Muscle of back (tissue), 13 donors: ENCODE measurements at places on chromosomes 11 and 22.
A peak's percentile ranks its signal among the peaks of the same experiment; 100 is the strongest.

DNA sequence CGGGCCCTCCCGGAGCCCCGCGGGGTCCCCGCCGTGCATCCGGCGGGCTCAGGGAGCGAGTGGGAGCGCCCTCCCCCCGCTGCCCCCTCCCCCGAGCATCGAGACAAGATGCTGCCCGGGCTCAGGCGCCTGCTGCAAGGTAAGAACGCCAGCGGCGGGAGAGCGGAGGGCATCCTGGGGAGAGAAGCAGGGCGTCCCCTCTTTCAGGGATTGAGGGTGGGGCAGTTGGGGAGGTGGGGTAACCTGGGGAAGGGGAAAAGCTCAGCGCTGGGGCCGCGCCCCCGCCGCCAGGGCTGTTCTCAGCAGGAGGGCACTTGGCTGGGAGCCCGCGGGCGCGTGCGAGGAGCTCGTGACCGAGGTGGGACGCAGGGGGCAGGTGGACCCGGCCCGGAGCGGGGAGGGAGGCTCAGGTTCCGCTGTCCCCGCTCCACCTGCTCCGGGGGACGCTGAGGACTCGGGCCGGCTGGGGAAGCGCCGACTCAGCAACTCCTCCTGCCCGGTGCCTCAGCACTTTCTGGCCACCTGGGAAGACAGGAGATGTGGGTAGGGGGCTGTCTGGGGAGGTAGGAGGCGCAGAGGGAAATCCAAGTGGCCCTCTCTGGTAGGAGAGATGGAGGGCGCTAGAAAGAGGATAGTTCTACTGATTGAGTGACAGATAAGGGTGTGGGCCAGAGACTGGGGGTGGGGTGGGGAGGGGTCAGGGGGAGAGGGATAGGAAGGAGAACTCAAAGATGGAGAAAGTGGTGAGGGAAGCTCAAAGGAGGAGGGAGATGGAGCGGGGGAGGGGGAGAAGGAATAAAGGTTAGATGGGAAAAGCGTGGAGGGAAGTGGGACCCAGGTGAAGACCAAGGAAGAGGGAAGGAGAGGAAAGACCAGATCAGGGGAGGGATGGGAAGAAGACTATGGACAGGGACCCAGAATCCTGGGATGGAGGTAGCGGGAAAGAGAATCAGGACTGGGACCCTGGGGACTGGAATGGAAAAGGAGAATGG, 726 bp downstream of the RTN4RL2 start:
- DNase-seq: no peak

GRCh38 chr11:16809886-16810668, 71.6 kb downstream of the C11orf58 start:
- peak; percentile 49 for DNase-seq

GRCh38 chr11:28318871-28319270, 210.7 kb downstream of the METTL15 start:
- DNase-seq: peak; percentile 22

DNA sequence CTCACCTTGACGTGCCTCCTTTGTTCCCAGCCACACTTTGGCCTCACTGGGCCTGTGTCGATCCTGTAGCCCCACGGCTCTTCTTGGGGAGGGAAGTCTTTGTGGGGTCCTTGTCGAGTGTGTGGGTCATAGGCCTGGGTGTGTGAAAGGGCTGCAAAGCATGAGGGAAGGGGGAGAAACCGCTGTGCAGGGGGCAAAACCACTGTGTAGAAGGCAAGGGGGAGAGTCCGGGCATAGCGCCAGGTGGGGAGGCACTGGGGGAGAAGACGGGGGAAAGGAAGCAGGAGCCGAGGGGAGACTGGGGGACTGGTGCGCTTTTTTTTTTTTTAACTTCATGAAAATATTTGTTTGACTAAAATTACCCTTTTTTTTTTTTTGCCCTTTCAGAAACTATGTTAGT, 65.1 kb upstream of the RASD2 start:
- no peak for DNase-seq

- no peak for DNase-seq
These were observed 111.7 kb downstream of the ADAMTS15 start for GRCh38 chr11:130560000-130560780.

DNA sequence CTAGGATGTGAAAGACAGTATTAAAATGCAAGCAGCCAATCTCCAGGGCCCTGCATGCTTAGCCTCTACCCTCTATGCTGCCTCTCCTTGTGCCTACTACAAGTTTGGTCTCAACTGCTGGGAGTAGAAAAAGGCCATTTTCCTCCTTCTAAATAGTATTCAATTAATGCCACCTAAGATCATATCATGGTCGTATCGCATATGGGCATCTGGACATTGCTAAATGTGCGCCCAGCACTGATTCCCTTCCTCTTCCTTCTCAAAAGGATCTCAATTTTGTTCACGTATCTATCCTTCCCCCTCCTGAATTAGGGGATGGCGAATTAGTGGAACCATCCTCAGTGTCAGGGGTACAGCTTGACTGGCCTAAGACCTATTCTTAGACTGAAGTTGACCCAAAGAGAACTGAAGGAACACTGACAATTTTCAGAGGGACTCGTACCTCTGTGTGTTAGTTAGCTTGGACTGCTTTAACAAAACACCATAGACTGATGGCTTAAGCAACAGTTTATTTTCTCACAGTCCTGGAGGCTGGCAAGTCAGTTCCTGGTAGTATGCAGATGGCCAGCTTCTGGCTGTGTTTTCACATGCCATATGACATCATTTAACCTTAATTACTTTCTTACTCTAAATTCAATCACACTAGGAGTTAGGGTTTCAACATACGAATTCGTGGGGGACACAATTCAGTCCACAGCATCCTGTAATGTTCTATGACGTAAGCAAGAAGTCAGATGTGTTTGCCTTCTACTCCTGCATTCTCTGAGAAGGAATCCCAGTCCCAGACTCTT, 8.5 kb upstream of the NUP50 start:
- no peak for DNase-seq

DNA sequence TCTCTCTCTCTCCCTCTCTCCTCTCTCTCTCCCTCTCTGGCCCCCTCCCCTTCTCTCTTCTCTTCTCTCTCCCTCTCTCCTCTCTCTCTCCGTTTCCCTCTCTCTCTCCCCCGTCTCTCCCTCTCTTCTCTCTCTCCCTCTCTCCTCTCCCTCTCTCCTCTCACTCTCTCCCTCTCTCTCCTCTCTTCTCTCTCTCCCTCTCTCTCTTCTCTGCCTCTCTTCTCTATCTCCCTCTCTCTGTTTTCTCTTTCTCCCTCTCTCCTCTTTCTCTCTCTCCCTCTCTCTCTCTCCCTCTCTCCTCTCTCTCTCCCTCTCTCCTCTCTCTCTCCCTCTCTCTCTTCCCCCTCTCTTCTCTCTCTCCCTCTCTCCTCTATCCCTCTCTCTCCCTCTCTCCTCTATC, 98.3 kb upstream of the FGF3 start:
- DNase-seq: no peak

GRCh38 chr11:128437136-128437535, 150.2 kb downstream of the ETS1 start:
- DNase-seq: peak; percentile 40

DNA sequence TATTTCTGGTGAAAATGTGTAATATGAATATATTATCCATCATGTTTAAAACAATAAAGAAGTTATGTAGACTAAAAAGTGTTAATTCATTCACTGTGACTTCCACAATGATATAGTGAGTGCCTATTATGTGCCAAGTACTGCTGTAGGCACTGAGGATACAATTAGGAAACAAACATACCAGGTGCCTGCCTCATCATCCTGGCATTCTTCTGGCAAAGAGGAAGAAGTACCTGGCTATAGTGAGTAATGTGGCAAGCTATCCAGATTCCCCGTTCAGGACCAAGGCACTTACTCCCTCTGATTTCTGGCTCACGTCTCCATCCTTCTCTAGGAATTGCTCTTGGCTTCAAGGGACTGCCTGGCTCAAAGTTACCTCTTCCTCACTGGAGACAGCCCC, 77.5 kb upstream of the CLMP start:
- no peak for DNase-seq

- DNase-seq: no peak
These were observed 21.1 kb downstream of the TSPAN18 start for GRCh38 chr11:44747836-44748235.

DNA sequence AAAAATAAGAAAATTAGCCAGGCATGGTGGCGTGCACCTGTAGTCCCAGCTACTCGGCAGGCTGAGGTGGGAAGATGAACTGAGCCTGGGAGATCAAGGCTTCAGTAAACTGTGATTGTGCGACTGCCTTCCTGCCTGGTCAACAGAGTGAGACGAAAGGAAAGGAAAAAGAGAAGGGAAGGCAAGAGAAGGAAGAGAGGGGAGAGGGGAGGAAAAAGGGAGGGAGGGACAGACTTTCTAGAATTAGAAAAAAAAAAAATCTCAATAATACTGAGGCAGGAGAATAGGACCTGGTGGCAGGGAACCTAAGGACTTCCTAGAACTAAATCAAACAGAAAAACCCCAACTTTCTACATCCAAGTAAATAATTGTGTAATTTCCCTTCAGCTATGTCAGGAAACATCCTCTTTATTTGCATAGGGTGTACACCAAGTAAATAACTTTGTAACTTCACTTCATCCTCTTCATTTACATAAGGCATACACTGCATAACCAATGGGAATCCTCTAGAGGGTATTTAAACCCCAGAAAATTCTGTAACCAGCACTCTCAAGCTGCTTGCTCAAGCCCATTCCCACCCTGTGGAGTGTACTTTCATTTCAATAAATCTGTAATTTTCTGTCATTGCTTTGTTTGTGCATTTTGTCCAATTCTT, 8.7 kb downstream of the SBF2 start:
- DNase-seq: no peak

DNA sequence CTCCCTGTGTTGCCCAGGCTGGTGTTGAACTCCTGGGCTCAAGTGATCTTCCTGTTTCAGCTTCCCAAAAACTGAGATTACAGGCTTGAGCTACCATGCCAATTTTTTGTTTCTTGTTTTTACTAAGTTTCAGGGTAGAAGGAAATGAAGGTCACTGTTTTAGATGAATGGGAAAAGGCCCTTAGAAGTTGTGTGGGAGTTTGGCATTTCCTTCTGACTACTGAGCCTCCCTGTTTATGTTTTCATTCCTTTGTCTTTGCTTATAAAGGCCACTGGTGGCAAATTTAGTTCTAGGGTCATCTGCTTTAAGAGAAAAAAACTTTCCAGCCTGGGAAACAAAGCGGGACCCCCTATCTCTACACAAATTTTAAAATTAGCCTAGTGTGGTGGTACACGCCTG, 22.1 kb downstream of the SRPRA start:
- DNase-seq: no peak

DNA sequence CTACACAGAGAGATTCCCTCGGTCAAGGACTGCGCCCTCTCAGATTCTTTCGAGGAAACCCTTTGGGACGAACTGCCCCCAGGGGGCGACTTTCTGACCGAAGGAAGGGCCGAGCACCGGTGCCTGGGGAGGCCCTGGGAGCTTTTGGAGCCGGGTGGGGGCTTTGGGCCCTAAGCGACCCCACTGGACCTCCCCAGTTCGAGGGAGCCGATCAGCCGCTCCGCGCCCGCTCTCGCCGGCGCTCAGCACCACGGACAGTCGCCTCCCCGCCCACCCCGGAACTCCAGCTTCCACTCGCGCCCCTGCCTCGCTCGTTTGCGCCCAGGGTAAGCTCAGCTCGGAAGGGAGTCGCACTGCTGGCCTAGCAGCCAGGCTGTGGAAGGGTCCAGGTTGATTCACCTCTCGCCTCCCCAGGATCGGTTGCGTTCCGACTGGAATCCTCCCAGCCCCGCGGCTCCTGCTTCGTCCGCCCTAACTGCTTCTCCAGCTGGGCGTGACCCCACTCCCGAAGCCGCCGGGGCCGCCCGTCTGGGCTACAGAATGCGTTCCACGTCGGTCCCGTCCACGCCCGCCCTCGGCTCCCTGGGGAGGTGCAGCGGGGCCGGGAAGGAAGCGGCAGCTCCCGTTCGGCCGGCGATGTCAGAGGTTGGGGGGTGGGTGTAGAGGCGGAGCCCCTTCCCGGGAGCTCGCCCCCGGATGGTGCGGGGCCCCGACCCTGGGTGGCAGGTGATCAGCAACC, 428 bp downstream of the SCN3B start:
- DNase-seq: no peak

- DNase-seq: no peak
These were observed 25.1 kb downstream of the SBF2 start for GRCh38 chr11:10268746-10269488.

DNA sequence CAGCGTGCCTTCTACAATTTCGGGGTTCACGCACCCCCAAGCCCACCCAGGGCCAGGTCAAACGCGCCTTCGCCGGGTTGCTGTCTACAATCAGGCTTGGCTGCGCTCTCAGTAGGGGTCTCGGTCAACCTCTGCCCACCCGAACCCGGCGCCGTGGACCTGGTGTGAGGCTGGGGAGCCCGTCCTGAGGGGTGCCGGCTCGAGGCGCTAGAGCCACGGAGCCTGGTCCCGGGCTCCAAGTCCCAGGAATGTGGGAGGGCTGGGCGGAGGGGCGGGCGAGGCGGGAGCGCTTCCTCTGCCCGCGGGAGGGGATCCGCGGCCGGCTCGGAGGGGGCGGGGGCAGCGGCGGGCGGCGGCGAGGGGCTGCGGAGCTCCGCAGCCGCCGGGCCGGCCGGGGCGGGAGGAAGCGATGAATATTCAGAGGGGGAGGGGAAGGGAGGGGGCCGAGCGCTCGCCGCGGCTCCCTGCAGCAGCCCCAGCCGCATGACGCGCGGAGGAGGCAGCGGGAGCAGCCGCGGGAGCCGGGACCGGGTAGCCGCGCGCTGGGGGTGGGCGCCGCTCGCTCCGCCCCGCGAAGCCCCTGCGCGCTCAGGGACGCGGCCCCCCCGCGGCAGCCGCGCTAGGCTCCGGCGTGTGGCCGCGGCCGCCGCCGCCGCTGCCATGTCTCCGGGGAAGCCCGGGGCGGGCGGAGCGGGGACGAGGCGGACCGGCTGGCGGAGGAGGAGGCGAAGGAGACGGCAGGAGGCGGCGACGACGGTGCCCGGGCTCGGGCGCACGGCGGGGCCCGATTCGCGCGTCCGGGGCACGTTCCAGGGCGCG, at the start of gene PTPRJ:
Gene PTPRJ, plus strand, starts transcription at position 472 of the 819 bp plus-strand sequence. CDS start 354 bp downstream, outside the sequence.
- peak; percentile 63 for DNase-seq

DNA sequence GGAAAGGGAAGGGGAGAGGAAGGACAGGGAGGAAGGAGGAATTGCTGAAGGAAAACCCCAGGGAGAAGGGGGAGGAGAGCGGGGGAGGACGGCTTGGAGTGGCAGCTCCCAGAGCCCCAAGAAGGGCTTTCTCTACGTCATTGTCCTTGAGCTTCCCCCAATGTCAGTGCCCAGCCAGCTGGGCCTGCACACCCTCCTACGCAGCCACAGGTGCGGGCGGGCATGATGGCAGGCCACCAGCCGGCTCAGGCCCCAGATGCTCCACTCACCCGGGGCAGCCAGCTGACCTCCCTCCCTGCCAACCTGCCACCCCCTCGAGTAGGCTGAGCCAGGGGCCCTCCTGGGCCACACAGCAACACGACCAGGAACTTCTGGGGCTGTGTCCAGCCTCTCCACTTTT, 11.2 kb downstream of the SYT7 start:
- no peak for DNase-seq

GRCh38 chr11:118090545-118091162, 3.9 kb upstream of the SMIM35 start:
- DNase-seq: no peak

DNA sequence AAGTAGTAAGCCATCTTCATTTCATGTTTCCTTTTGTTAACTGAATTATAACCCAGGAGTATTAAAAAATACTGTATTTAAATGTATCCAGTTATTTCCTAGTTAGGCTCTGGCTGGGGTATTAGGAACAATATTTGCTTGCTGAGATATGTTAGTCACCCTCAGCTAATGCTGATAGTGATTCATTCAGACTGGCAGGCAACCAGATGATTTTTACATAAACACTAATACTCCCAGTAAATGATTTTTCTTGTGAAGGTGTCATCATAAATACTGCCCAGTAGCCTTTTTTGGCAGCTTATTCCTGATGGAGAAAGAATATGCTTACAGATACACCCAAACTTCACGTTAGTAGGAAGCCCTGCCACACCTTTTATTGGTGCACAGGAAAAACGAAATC, 8.1 kb downstream of the YWHAH start:
- peak; percentile 68 for DNase-seq

GRCh38 chr22:36790648-36791047, 14.7 kb upstream of the IFT27 start:
- no peak for DNase-seq
